DMS 273 treated with DMSO at 0.1 percent for 48 hours (cell line): ENCODE measurements at places on chromosomes 13 and 19.

- no peak for DNase-seq
Measured at GRCh38 chr13:96999091-96999490, 4.8 kb upstream of the OXGR1 start.

- DNase-seq, result no peak
Measured at GRCh38 chr13:56166864-56167263, 973.9 kb upstream of the PRR20A start.

DNA sequence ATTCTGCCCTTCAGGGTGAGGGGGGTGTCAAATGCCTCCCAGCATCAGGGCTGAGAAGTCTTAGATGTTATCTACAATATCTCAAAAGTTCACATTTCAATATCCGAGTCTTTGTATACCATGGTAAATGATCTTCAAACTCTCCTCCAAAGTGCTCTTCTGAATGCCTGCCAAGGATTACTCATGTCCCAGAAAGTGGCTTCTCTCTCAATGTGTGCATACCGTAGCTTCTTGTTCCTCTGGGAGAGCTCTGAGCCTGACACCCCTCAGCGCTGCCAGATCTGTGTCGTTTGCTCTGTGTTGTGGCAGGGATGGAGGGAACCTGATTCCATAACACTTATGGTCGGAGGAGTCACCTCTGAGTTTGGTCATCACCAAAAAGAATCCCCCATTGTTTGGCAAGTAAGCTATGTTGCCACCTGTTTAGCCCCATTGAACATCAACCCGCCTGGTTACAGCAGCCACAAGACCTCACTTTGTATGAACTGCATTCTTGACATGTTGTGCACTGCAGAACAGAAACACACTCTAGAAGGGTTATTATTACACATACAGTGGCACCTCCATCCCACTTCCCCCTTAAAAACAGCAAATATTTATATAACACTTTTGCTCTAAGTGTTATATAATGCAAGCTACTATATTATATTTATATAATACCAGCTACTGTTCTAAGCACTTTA is 163.1 kb upstream of the MIR17HG start:
- no peak for DNase-seq

DNA sequence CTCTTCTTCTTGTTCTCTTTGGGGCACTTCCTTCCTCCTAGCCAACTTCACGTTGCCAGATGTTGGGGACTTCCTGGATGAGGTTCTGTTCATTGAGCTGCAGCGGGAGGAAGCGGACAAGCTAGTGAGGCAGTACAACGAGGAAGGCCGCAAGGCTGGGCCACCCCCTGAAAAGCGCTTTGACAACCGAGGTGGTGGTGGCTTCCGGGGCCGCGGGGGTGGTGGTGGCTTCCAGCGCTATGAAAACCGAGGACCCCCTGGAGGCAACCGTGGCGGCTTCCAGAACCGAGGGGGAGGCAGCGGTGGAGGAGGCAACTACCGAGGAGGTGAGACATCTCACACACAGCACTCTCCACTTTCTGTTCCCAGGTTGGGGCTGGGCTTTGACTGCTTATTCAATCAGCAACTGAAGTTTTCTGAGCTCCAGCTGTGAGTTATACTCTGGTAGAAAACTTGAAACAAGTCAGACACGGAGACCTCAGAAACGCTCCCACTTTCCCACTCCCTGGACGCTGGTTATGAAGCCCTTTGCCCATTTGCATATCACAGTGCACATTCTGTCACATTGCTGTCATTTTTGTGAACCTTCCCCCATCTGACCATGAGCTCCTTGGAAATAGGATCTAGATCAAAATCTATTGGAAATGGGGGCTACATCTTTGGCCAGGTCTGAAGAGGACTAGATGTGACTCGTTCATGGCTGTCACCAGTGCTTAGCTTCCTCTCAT is 7.2 kb upstream of the CCDC97 start:
- DNase-seq, result no peak

DNA sequence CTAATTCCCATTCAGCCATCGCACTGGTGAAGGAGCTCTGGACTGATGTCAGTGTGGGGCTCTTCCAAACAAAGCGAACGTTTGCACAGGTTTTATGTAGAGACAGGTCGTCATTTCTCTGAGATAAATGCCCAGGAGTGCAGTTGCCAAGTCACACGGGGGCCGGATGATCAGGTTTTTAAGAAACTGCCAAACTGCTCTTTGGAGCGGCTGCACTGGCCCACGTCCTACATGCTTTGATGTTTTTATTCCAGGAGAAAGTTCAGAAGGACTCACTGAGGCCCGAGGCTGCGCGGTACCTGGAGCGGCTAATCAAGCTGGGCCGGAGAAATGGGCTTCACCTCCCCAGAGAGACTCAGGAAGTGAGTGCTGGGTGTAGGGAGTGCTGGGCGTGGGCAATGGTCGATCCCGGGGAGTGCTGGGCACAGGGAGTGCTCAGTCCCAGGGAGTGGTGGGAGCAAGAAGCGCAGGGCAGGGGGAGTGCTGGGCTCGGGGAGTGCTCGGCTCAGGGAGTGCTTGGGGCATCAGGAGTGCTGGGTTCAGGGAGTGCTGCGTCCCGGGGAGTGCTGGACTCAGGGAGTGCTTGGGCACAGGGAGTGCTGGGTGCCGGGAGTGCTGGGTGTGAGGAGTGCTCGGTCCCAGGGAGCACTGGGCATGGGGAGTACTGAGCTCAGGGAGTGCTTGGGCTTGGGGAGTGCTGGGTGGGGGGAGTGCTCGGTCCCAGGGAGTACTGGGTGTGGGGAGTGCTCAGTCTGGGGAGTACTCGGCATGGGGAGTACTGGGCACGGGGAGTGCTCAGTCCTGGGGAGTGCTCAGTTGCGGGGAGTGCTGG is 10.7 kb downstream of the THOP1 start:
- no peak for DNase-seq

DNA sequence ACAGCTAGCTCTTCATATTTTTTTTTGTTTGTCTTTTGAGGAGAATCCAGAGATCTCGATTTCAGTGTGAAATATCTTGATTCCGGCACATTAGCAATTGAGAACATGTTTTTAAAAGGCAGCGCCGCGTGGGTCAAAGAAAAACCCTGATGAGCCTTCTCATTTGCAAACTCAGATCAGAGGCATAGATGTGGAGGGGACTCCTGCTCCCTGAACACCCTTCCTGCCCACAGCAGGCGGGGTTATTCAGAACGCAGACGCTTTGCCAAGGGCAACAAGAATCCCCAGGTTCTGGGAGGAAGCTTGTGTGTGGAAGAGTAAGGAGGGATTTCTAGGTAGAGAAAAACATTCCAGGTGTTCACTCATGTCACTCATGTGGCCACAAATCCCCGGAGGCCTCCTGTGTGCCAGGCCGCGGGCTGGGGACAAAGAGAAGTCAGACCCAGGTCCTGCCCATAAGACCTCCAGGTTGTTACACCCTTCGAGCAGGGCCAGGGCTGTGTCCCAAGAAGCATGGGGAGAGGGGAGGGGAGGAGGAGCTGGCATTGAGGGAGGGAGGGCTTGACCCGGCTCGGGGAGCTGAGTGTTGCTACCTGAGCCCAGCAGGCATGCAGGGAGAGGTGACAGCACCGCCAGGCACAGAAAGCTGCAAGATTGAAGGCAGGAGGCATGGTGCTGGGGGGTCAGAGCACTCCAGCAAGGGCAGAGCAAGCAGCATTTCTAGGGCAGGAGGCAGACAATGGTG is 15.9 kb upstream of the IGLON5 start:
- no peak for DNase-seq

- no peak for DNase-seq
Measured at GRCh38 chr19:35559781-35560180, 3.7 kb downstream of the ATP4A start.

DNA sequence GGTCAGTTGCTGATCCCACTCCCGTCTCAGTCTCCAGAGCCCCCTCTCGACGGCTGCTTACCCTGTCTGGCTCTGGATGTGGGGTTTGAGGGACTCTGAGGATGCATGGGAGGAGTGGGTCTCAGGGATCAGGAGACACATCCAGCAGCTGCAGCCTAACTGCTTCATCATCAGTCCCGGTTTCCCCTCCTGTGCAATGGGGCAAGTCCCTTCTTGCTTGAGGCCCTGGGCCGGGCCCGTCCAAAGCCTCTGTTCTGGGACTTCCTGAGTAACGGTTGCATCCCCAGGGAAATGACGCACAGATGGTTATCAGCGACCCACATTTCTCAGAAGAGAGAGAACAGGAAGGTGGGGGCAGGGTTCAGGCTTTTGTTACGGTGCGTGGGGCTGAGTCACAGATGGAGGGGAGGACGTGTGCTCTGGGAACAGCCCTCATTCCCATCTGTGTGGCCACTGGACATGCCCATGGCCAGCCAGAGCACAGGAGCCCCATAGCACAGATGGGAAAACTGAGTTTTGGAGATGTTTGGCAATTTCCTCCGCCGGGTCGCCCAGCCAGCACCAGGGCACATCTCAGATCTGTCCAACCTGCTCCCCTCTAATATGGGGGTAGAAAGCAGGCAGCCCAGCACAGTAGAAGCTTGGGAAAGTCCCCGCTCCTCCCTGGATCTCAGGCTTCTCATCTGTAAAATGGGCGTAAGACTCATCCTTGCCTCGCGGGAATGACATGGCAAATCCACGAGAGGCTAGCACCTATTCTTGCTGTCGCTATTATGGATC is 19.3 kb downstream of the GNA15 start:
- peak; percentile 69 for DNase-seq

DNA sequence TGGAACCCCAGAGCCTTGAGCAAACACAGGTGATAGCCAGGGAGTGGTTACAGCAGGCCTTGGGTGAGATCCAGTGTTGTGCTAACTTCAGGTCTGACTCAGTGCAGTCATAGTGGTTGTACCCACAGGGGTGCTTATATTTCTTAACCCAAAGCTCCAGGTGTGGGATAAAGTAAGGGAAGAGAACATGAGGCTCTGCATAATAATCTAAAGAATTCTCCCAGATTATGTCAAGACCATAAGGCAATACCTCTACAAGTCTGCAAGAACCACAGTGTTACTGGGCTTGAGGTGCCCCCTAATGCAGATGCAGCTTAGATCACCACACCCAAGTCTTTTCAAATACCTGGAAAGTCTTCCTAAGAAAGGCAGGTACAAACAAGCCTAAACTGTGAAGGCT is 485.4 kb downstream of the RFC3 start:
- no peak for DNase-seq

DNA sequence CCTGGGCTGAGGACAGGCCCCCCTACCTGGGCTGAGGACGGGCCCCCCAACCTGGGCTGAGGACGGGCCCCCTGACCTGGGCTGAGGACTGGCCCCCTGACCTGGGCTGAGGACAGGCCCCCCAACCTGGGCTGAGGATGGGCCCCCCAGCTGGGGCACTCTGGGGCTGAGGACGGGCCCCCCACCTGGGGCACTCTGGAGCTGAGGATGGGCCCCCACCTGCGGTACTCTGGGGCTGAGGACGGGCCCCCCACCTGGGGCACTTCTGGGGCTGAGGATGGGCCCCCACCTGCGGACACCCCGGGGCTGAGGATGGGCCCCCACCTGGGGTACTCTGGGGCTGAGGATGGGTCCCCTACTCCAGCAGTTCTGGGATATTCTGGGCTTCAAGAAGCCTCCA is 65.5 kb downstream of the RASA3 start:
- no peak for DNase-seq

DNA sequence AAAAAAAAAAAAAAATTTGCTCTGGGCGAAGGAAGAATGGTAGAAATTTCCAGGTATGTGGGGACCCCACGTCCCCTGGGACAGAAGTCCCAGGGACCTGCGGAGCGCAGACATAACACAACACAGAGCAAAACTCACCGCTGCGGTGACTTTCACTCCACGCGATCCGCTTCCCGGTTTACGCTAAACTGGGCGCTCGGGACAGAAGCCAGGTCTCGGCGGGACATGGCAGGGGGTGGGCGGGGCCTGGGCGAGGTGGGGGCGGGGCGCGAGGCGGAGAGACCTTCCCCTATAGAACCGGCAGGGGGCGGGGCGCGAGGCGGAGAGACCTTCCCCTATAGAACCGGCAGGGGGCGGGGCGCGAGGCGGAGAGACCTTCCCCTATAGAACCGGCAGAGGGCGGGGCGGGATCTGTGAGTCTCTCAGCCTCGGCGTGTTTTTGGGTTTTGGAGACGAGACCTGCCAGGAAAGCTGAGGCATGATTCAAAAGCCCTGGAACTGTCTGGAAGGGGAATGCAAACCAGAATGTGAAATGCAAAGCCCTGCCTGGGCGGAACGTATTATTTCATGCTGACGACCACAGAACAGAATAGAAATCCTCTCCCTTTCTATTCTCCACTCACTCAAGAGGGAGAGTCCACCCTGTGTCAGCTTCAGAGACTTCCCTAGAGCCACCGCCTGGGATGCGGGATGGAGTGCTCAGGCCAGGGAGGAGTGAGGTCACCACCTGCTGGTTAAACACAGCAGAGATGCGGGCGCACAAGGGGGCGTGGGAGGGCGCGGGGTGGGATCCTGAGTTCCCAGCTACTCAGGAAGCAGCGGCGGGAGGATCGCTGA is 20.2 kb upstream of the ERVV-1 start:
- peak; percentile 30 for DNase-seq

- no peak for DNase-seq
Measured at GRCh38 chr13:97849305-97849704, 104.2 kb upstream of the IPO5 start.

DNA sequence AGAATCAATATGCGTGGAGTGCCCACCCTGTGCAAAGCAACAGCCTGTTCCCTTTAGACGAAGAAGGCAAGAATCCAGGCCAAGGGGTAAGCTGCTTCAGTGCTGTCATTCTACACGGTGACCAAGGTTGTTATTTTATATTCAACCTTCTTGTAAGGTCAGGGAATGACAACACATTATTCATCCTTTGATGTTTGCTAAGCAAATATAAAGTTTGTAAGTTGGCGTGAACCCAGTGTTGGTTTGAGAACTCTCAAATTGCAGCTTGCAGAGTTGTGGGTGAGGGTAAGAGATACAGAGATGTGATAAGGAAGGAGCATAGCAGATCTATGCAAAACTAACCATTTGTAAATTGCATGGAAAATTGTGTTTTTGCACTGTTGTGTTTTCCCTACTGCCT is 436.7 kb downstream of the FGF9 start:
- DNase-seq, result no peak

DNA sequence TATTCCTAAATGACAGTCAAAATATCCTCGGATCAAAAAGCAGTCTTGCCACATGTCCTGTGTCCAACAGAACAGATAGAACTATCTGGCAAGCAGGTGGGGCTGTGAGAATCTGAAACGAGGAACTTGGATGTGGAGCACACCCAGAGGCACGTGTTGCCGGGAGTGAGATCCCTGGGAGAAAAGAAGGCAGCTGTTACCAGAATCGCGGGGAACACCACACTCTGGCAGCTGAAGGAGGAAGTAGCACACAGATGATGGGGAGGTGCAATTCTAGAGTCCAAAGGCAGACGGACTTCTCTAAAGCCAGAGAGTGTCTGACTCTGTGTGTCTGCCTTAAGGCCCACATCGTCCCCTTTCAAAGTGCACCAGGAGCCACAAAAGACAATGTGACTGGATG is 22.3 kb downstream of the SLC7A1 start:
- peak; percentile 4 for DNase-seq

GRCh38 chr19:17242431-17243208 is 3.1 kb downstream of the NR2F6 start:
- no peak for DNase-seq

DNA sequence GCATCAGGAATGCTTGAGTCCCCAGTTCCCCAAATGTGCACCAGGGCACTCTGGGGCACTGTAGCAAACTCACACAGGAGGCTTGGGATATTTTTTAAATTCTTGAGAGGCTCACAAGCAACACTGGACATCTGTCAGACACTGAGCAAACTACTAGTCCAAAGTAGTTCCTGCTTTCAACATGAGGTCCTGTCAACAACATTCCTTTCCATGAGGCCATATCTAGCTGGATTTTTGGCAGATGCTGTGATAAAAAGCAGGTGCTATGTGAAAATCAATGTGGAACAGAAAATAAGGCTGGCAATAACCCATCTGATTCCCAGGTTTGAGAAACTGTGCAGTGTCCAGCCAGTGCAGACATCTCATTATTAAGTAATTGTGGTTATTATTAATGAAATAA is 50.5 kb downstream of the STARD13 start:
- no peak for DNase-seq

GRCh38 chr13:21749410-21749809 is 78.5 kb downstream of the FGF9 start:
- DNase-seq, result no peak
